Umbilical cord (tissue), 2 donors: ENCODE measurements at places on chromosomes 11 and 22. TPM values are rescaled to one million over a fixed set of nuclear protein-coding genes. Genes with fewer than 3 reads are reported as not detected.

The SLC7A4 gene
- total RNA-seq, result not detected

The APOA4 gene
- 3.4 TPM for total RNA-seq

The MYO18B gene
- total RNA-seq, result 7.9 TPM

The KCNE3 gene
- total RNA-seq, result 5.3 TPM

The NRGN gene
- not detected for total RNA-seq

The OR5A1 gene
- total RNA-seq, result 2.2 TPM

The LGR4 gene
- total RNA-seq, result 106 TPM

The PATE2 gene
- 12.5 TPM for total RNA-seq

The OR51I1 gene
- 6.3 TPM for total RNA-seq

The TRMT112 gene
- 226 TPM for total RNA-seq

The ADM2 gene
- total RNA-seq, result 0.72 TPM

The VSIG2 gene
- not detected for total RNA-seq

The PAX6 gene
- 5.5 TPM for total RNA-seq

The API5 gene
- 62.6 TPM for total RNA-seq

The FREY1 gene
- total RNA-seq, result not detected

The FAM181B gene
- total RNA-seq, result 1.4 TPM

The ACTN3 gene
- not detected for total RNA-seq

The OR52E8 gene
- total RNA-seq, result 1.9 TPM

The OR2D2 gene
- 5.5 TPM for total RNA-seq

The TOLLIP gene
- 16.9 TPM for total RNA-seq
